ENCODE measurements at places on chromosomes 7 and 10.

- peak; percentile 22 for DNase-seq
Observed at GRCh38 chr7:150449206-150449952, 1.1 kb upstream of the GIMAP8 start.

DNA sequence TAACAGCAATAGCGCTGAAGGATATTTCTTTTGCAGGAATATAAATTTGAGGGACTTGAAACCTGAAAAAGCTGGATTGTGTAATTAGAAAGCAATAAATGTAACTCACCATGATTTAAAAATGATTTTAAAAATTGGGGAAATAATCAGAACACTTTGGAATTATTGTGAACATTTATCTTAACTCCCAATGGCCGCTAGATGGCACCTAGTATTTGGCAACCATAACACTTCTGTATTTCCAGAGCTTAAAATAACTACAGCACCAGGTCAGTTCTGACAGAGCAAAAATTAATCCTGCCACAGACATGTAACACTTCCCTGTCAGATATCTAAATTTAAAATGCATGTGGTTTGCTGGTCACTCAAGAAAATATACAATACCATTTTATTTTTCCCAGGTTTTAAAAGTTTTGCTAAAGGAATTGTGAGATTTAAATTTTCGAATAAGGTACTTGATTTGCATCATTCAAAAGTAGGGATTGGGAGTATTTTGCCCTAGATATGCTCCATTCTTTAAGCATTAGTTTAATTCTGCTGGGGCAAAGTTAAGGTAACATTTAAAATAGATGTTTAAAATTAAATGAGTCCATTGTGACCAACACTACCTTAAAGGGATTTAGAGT, 144.5 kb downstream of the PPP1R3A start:
- no peak for DNase-seq

DNA sequence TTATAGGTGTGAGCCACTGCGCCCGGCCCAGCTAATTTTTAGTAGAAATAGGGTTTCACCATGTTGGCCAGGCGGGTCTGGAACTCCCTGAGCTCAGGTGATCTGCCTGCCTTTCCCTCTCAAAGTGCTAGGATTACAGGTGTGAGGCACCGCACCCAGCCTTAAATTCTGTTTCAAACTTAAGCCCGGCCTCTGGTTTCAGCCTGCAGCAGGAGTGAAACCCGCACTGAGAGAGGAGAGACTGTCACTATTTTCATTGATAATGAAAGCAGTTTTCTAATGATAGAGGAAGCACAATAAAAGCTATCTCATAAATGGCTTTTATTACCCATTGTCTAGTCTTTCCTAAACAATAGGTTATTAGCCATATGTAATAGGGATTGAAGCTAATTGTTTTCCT, 415.5 kb downstream of the GALNT17 start:
- DNase-seq: no peak

DNA sequence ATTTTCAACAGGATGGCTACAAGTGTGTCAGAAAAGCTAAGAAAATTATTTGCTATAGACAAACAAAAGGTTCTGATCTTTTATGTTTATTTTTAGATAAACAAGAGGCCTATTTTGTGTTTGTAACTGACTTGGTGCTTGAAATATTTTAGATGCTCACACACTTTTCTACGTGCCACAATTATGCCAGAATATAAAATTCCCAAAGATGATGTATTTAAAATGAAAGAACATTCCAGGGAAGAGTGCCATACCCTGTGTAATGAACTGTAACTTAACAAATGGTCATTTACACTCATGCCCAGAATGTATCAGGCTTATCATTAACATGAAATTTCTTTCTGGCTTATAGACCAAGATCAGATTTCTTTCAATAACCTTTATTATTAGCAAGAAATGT, 144.9 kb upstream of the MTPN start:
- DNase-seq: no peak

DNA sequence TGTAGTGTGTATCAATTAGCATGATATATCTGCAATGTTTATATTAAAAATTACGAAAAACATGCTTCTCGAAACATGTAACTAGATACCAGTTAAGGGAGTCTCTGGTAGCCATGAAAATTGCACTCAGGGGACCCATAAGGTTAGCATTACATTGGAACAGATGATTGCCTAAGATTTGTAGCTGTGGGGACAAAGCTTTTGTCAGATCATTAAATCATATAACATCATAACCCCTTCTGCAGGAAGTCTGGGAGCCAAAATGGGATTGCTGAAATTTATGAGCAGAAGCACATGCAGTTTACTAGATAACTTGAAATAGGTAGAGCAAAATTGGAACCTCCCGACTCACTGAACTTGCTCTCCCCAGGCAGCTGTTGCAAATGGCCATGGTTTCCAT, 235.0 kb upstream of the IGFBP3 start:
- DNase-seq: no peak

GRCh38 chr7:889391-889790, 13.0 kb downstream of the GET4 start:
- no peak for DNase-seq

DNA sequence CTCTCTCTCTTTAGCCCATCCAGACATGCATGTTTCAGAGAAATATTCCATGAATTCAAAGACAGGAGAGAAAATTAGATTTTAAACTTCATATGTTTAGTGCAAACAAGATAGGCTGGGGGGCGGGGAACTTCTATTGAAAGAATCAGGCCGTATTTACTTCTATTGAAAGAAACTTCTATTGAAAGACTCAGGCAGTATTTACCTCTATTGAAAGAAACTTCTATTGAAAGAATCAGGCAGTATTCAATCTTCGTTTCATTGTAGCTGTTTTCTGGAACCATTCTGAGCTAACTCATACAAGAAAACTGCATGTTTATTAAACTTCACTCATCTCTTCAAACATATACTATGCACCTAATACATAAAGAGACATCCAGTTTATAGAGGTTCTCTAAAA, 123.1 kb downstream of the TYW1B start:
- no peak for DNase-seq

DNA sequence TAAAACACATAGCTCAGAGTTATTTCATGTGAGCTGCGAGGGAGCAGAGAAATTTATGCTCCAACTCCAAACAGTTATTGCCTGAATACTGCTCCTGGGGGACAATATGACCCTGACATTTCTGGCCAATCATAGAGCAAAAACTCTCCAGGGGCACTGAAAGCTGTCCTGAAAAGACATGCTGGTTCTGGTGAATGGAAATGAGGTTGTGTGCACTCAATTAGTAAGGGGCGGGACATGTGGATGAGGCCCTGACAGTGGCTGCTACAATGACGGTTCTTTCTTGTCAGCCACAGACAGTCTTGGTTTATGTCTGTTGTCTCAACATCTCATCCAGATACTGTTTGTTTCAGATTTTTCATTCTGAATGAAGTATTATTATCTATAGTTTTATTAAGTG, 151.8 kb downstream of the TWIST1 start:
- DNase-seq: no peak

- no peak for DNase-seq
Observed at GRCh38 chr10:103466734-103467133, 8.0 kb upstream of the CALHM1 start.
